Smooth muscle cell of the brain vasculature (primary cell): ENCODE measurements at places on chromosomes 7 and 10.
A peak's percentile ranks its signal among the peaks of the same experiment; 100 is the strongest.

GRCh38 chr7:100247152-100247757 lies 27.5 kb downstream of the PVRIG start:
- DNase-seq, result peak; percentile 45

DNA sequence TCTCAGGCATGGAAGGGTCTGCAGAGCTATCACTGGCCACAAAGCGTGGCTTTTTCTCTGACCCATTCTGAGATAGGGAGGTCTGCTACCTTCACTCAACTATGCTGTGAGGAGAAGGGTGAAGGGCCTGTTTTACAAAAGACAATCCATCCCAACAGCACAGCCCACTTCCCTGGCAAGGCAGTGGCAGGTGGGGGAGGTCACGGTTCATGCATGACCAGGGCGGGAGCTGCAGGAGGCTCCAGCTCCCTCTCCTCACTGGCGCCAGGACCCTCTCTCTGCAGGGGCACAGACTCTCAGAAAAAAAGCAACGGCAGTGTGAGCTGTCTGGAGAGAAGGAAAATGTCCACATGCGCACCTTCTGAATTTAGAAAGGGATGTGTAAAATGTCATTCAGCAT lies 28.5 kb downstream of the GRB10 start:
- DNase-seq, result no peak

DNA sequence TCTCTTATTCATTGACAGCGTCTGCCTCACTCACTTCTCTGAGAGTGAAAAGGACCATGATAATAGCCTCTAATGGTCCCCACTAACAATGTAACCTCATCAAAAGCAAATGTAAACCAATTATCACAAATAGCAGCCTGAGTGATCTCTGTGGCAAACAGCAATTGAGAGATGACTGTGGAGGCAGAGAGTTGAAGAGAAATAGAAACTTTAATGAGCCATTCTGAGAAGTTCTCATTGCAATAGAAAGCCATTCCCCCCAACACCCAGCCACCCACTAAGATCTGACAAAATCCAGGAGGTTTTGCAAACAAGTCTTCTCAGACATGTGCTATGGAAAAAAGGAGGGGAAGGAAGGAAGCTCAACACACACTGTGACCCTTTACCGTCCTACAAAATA lies 44.2 kb upstream of the RNF148 start:
- DNase-seq, result no peak

DNA sequence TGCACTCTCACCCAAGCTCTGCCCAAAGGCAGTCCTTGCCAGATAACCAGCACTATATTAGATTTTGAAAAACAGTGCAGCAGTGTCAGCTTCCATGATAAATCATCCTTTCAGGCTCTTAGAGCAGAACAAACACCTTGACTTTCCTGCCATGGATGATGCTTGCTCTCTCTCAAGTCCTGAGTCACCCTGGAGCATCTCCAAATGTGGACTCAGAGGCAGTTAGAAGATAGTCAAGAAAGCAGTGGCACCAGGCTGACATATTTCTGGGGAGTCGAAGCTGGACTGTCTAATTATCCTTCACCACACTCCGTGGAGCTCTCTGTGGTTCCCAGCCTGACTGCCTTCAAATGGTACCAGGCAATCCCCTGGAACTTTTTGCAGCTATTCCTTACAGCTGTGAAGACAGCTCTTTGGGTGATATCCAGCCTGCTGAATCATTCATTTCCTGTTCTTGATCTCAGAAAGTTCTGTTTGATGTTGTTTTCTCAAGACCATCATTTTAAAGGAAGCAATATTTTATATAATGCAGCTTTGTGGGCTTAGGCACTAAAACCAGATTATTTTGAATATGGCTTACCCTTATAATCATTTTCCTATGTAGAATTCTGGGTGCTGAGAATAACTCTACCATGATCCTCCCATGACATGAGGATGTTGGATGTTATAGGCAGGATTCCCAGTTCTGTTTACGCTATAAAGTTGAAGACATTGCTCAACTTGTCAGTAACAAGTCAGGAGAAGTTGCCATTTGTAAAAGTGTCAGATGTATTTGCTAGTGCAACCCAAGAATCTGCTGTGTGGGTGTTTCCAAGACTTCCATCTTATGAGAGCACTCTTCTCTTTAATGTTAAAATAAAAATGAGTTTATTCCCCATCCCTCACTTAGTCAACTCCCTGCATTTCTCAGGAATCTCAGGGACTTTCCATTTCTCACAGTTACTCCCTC lies 233.8 kb downstream of the C7orf25 start:
- peak; percentile 51 for DNase-seq

- no peak for DNase-seq
These were observed 366.6 kb downstream of the REEP3 start for GRCh38 chr10:63887600-63888370.

GRCh38 chr7:115965236-115965635 lies 65.3 kb downstream of the TFEC start:
- DNase-seq, result no peak

GRCh38 chr7:40551685-40552576 lies 417.1 kb downstream of the SUGCT start:
- no peak for DNase-seq

DNA sequence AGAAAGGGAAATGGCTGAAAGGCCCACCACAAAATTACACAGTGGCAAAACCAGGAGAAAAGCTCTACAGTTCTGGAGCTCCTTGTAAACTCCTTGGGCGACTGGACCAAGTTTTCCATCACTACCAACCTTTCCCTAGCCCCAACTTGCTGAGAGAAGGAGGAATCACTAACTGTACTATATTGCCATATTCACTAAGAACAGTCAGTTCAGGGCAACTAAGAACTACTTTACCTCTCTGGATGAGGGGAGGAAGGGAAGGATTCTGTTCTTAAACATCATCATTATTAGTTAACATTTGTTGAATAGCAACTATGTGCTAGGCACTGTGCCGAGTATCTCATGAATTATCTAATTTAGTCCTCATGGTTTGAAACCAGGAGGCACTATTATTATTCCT lies 98.1 kb upstream of the SVIL start:
- DNase-seq, result no peak

GRCh38 chr7:6252748-6253147 lies 19.7 kb downstream of the CYTH3 start:
- no peak for DNase-seq

DNA sequence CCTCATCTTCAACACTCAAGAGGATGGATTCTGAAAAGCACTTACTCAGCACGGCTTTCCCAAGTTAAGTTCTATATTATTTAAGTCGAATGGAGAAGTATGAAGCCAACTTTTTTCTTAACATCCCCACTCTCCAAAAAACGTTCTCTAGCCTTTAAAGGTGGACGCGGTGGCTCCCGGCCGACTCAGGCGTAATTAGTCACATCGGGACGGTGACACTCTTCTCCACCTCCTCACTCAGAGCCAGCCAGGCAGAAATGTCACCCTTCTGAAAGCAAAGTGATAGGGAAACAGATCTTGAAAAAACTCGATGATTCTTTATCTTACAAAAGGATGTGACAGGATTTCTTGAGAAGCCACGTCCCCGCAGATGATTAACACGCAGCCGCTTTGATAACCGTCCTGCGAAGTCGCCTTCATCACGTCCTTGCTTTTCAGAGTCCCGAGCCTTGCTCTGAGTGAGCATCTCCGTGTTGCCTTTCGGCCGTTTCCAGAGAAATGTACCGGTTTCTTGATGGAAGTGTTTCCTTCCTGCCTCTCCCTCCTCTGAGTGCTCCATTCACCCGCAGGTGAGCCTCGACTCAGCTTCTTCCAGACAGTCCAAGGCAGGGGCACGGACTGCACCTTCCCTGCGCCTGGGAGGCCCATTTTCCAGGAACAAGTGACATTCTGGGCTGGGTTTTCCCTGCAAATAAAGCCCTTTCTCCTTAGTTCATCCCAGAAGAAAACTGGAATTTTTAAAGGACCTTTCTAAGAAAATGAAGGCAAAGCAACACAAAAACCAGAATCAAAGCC lies 314.8 kb downstream of the DNAJB6 start:
- DNase-seq, result no peak

DNA sequence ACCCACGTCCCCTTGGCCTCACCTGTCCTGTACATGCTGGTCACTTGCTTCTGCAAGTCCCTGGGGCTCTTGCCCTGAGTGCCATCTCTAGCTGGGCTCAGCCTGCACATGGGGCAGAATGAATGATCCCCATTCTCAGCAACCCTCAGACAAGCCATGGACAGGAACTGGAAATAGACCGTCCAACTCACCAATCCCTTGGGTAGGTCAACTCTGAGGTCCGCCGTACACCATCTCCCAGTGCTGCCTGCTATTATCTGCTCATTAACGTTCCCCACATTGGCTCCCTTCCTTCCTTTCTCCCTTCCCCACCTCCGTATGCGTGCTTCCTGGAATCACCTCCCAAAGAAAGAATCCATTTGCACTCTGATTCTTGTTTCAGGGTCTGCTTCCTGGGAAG lies 335.0 kb downstream of the SFMBT2 start:
- no peak for DNase-seq

DNA sequence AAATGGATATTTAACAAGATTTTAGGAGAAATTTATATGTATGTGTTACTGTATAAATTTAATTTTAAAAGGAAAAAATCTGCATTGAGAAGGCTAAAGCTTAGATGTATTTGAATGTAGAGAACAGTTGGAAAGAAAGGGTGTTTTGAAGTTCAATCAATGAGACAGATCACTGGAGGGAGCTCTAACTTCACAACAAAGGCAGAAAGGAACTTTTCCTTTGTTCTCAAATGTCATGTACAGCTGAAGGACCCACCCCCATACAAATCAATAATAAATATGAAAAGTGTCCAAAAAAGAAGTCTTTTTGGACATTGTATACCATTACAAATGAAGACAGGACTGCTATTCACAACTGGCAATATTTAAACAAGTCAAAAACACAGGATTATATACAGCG lies 403.4 kb downstream of the DNAJB9 start:
- no peak for DNase-seq

- no peak for DNase-seq
These were observed 17.5 kb downstream of the TUBAL3 start for GRCh38 chr10:5387169-5387568.

DNA sequence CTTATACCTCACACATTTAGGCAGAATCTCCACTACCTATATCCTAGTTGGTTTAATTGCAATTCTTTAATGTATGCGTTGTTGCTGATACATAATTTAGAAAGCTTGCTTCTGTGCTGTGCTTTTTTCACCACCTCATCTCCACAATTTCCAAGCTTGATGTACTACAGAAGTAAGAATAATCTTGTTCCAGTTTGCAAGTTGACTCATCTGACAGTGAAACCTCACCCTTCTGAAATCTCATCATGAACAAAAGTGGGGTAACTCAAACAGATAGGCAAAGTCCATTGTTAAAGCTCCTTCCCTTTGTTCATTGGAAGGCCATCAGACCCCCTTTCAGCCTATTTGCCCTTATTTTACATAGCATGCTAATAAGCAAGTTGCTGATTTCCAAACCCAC lies 13.6 kb downstream of the EIF4EBP2 start:
- no peak for DNase-seq

- no peak for DNase-seq
These were observed 64.1 kb upstream of the PDZD8 start for GRCh38 chr10:117439243-117439912.

DNA sequence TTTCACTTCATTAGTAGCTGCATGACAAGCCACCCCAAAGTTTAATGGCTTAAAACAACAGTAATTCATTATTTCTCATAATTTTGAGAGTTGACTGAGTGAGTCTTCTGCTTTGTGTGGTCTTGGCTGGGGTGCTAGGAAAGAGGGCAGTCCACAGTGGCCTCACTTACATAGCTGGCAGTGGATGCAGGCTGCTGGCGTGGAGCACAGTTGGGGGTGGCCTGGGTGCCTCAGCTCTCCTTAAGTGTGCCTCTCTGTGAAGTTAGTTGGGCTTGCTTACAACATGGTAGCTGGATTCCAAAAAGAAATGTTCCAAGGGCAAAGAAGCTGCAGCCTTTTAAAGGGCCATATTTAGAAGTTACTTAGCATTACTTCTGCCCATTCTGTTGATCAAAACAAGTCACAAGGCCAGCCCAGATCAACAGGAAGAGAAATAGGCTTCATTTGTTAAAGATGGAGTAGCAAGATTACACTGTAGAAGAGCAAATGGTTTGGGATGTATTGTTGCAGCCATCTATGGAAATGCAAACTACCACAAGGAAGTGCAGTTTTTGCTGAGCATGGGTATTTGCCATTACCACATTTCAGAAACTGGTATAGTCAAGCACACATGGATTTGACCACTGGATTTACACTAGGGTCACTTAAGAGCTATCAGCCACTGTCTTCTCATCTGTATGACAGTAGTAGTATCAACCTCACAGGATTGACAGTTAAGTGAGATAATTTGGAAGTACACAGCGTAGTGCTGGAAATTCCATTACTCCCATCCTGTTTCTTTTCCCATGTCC lies 33.6 kb downstream of the ZEB1 start:
- no peak for DNase-seq

GRCh38 chr7:67523713-67524112 lies 527.1 kb downstream of the TYW1 start:
- DNase-seq, result no peak

GRCh38 chr7:12458520-12459131 lies 55.0 kb upstream of the VWDE start:
- DNase-seq, result peak; percentile 23

DNA sequence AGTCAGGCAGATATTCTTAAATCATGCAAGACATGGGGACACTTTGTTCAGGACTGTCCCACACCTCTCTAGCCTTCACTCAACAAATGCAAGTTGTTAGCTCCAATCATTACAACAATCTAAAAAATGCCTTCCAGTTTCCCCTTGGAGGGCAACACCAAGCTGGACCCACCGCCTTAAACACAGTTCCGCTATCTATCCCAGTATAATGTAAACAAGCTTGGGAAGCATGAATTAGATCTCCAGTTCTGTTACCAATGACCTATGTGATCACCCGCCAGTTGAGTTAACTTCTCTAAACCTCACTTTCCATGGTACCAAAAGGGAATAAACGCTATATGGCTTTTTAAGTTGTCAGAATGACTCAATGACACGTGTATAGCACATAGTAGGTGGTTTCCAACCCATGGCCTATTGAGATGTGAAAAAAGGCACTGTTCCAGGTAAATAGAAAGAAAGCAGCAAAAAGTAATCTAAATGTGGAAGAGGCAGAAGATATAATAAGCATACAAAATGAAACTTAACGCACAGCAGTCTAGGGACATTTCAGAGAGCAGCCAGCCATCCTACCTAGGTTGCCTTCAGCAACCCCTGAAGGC lies 2.4 kb upstream of the REEP3 start:
- DNase-seq, result no peak

DNA sequence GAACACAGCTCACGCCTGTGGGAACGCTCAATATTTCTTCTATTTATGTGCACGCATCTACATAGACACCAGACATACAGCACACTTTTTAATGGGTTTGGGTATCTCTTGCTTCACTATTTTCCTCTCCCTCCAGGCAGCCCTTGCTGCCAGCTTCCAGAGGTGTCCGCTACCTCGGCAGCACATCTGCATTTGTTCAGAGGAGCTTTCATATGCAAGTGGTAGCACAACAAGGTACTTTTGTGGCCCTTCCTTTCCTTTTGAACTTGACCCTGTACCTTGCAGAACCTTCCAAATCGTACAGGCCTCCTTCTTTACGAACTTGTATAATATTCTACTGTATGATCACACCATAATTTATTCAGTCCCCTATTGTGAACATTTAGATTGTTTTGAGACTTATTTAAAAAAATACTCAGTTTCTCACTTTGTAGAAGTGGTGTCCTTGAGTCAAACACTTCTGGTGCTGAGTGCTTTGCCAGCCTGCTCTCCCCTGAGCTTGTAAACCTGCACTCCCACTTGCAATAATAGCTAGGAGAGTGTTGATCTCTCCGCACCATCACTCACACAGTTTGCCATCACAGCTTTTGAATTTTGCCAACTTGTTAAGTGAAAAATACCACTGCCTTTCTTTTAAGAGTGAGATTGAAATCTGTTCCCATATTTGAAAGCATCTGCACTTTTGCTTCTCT lies 106.0 kb upstream of the ZNF32 start:
- DNase-seq, result no peak

GRCh38 chr7:151511946-151512345 lies 7.7 kb downstream of the RHEB start:
- DNase-seq, result no peak
